ENCODE measurements at places on chromosomes 11 and 22.

GRCh38 chr11:31809857-31810778, 1.0 kb downstream of the PAX6 start:
- peak; percentile 47 for DNase-seq

DNA sequence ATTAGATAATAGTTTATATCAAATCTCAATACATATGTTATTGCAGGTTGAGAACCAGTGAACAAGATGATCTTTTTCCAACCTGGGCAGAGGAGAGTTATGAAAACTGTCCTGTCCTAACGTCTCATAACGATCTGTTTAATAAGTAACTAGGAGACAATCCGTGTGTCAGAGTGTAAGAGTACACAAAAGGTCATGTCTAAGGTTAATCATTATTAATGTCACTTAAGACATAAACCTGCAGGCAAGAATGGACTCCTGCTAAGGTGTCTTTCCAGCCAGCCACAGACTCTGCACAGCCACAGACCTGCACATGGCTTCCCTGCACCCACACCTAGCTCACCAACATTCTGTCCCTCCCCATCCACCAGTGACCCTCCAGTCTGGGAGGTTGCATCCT, 10.1 kb downstream of the SLC5A4 start:
- DNase-seq, result no peak

DNA sequence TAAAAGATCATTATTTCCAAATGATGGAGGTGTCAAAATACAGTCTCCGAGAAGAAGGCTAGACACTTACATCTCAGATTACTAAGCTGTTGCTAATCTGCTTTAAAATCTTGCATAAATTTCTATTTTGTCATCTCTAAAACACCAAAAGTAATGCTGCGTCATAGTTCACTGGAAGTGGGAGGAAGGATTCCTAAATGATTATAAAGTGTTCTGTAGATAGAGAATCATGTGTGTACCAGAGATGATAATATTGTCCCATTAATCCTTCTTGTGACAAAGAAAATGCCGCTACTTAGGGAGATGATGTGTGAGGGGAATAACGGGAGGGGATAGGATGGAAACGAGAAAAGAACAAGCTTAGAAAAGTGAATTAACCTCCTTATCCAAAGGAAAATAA, 268.6 kb downstream of the JRKL start:
- DNase-seq, result no peak

GRCh38 chr22:32620992-32621391, 146.4 kb downstream of the FBXO7 start:
- DNase-seq, result no peak

GRCh38 chr11:45843158-45843924, 3.9 kb upstream of the CRY2 start:
- peak; percentile 86 for DNase-seq

DNA sequence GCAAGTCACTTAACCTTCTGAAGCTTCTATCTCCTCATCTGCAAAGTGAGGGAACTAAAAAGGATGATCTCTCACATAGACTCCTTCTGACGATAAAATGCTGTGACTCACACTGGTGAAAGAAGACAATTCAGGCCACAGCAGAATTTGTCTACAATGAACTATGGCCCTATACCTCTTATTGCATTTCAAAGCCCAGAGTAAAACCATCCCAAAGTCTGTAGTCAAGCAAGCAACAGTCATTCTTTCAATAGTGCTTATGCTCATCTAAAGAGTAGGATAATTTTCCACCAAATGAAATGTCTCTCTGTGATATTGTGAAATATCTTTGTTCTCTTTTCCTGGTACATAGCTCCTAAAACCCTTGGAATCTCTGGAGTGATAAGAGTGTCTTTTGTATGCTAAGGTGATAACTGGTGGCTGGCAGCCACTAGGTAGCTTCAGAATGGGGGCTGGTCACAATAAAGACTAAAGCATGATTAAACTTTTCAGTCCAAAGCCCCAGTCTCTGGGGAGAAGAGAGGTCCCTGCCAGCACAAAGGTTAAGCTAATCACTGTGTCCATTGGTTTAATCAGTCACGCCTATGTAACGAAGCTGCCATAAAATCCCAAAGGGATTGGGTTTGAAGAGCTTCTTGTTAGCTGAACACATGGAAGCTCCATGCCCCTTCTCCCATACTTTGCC, 30.8 kb downstream of the SYTL2 start:
- no peak for DNase-seq

- no peak for DNase-seq
Measured at GRCh38 chr22:37431366-37431765, 4.1 kb upstream of the ELFN2 start.

DNA sequence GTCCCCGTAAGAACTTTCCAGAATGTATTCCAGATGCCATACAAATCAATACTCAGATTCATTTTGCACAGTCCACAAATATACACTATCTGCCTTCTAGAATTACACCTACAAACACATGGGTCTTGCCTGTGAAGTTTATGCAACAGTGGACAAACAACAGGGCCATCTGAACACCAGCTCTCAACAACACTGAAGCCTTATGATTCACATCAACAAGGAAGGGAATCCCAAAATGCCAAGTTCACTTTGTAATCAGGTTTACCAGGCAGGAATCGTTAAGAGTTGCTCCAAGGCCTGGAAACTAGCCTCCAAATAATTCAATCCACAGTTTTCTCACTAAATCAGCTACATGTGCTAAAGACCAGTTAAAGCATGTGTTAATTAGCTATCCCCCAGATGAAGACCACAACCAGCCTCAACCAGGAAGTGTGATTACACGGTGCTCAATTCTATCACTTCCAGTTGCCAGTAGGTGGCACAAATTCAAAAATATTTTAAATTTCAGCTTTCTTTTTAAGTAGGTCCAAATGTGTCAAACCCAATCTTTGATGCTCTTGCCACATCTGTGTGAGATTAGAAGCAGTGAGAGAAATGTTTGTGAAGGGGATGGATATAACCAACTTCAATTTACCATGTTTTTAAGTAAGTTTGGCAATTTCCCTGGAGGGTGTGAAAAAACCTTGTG, 139.1 kb upstream of the BDNF start:
- DNase-seq, result no peak

GRCh38 chr22:35638410-35638809, 9.8 kb upstream of the APOL6 start:
- DNase-seq, result no peak

DNA sequence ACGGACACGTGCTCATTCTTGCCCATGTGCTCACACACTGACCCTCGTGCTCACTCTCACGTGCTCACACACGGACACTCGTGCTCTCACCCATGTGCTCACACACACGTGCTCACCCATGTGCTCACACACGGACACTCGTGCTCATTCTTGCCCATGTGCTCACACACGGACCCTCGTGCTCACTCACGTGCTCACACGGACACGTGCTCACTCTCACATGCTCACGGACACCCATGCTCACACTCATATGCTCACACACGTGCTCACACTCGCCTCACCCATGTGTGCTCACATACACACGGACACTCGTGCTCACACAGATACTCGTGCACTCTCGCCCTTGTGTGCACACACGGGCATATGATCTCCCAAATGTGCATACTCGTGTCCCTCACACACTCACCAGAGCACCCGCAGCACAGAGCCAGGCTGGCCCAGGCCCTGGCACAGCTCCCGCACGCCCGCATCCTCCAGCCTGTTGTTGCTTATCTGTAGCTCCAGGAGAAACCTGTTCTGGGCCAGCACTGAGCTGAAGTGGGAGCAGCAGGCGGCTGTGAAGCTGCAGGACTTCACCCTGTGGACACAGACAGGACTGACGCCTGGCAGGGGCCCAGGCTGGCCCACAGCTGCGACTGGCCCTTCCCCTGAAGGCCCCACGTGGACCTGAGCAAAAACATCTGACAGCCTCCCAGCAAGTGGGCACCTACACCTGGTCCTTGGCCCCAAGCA, 9.3 kb downstream of the RNH1 start:
- no peak for DNase-seq

DNA sequence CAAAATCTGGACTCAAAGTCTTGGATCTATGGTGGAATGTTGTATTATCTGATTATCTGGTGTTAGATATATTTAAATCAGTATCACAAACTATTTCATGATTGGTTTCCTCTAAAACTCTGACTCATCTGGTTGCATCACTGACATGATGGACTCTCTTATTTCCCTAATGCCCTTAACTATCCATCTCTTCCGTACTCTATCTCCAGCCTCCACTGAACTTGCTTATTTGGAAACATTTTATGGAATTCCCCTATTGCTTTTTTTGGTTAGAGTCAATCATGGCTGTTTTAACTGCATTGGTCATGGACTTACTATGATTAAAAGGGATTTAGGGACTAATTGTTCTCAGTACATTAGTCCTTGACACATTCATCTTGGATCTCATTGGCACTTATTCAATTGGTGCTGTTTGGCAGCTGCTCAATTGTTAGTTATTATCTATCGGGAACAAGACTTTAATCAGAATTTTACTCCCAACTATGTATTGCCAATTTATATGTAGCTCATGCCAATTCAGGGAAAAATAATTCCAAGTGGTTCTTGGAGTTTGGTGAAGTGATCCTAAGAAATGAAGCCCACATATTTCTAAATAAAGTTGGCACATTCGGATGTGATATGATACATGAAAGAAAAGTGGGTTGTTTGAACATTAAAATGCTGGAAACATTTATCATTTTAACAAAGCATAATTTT, 942.0 kb upstream of the CCDC90B start:
- no peak for DNase-seq

DNA sequence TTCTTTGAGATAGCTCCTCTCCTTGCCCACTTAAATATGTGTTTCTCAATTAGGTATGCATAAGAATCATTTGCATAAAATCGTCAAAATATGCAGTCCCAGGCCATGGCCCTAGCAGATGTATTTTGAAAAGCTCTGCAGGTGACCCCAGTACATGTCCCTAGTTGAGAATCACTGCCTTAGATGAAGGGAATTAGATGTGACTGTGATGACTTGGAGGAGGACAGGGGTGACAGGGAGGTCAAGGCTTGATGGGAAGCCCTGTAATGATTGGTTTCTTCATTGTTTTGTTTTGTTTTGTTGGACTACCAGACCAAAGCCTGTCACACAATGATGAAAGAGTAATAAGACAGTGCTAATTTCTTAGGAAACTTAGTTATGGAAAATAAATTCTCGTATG, 74.4 kb downstream of the TNRC6B start:
- no peak for DNase-seq

DNA sequence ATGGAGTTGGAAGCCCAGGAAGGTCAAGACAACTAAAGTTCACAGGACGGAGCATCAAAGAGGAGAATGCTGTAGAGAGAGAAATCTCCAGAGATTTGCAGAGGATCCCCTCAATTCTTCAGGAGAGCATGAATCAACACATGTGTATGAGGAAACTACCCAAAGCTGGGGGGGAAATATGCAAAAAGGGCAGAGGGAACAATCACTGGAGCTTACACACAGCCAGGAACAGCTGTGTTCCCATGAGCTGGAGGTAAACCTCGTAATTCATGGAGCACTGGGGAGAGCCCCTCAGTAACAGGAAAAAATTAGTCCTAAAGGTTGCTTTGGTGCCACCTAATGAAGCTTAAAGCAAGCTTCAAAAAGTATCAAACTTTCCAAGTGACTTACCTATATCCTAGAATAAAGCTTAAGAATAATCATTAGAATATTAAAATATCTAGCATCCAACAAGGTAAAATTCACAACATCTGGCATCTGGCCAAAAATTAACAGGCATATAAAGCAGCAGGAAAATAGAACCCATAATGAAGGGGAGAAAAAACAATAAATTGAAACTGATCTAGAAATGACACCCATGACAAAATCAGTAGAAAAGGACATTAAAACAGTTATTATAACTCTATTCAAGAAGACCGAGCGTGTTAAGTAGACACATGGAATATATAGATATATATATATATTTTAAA, 134.2 kb downstream of the STK33 start:
- DNase-seq, result no peak

DNA sequence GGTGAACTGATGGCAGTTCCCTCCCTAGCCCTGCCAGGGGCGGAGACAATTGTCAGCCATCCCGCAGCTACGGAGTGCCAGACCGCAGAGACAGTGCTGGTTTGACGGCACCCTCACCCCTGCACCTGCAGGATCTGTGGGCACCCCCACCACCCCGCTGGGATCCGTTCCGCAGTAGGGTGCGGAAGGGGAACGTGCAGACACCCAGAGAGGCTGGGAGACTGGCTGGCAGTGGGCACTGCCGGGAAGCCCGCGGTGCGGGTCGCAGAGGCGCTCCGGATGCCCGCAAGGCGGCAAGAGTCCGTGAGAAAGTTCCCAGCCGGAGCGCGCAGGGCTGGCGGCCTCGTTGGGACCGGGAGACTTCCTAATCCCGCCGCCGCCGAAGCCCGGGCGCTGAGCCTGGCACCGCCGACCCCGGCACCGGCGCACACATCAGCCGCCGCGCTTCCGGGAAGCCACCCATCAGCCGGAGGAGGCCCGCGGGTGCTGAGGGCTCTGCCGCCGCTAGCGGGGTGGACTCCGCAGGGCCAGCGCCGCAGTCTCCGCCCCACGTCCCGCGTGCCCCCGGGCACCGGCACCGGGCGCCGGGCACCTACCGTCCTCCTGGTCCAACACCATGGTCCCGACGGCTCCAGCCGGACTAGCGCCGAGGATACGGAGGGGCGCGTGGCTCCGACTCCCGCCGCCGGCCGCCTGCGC, 4.3 kb upstream of the LMO1 start:
- no peak for DNase-seq

DNA sequence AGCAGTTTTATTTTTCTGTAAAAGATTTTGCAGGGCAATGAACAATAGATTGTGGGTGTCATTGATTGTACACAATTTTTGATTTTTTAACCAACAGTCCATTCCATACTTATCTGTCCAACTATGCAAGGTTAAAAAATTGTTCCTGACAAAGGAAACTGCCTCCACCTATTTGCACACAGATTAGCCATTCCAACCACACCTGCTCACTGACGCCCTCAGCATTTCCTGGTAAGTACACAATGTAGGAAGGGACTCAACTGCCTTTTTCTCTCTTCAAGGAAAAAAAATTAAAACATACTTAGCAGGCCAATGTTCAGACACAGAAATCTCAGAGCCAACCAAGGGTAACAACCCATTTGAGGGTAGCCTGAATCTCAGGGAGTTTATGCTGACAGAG, 4.3 kb upstream of the FUT4 start:
- DNase-seq, result no peak

- peak; percentile 0 for DNase-seq
Measured at GRCh38 chr22:22342697-22343580, 98.4 kb downstream of the VPREB1 start.

DNA sequence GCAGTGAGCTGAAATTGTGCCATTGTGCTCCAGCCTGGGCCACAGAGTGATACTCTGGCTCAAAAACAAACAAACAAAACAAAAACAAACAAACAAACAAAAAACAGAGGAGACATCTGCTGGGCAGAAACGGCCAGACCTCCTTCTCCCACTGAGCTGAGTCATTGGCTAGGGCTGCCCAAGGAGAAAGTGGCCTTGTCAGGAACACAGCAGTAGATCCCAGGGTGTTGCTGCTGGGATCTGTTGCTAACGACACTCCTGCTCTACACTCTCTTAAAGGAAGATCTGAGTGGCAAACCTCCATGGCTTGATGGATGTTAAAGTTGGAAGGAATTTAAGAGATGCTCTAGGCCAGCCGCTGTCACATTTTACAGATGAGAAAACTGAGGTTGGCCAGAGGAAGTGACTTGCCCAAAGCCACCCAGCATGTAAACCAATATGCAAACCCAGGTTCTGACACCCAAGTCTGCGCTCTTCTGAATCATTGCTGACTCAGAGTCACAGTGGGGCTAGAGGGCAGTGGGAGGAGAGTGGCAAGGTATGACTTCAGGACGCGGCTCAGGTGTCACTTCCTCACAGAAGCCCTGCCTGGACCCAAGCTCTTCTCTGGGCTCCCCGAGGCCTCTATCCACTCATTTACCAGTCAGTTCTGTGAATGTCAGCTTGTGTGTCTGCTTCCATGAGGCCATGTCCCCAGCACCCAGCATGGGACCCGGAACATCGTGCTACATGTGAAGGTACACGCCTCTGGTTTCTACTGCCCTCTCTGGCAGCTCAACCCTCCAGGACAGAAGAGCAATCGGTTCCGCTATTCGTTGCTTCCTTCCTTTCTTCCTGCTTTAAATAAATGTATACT, 11.3 kb upstream of the GDPD5 start:
- DNase-seq, result no peak
